Mesenchymal stem cell (in vitro differentiated cells and primary cell): ENCODE measurements at places on chromosomes 1 and 21.
A peak's percentile ranks its signal among the peaks of the same experiment; 100 is the strongest.

DNA sequence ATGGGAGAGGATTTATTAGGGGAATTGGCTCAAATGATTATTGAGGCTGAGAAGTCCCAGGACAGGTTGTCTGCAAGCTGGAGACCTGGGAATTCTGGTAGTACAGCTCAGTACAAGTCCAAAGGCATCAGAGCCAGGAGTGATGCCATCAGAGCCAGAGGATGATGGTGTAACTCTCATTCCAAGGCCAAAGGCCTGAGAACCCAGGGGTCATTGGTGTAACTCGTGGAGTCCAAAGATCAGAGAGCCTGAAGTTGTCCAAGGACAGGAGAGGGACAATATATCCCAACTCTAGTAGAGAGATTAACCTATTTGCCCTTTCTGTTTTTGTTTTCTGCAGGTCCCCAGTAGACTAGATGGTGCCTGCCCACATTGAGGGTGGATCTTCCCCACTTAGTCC, 134.3 kb downstream of the MAP3K21 start:
- no peak overlapping the region for H3K4me3 ChIP-seq
- DNase-seq = no peak
- H3K36me3 ChIP-seq = no peaks in the 10 kb centered on the region
- H3K27me3 ChIP-seq = no peaks in the 10 kb centered on the region
- H3K27ac ChIP-seq = no peak overlapping the region
- H3K4me1 ChIP-seq = no peaks in the 10 kb centered on the region

DNA sequence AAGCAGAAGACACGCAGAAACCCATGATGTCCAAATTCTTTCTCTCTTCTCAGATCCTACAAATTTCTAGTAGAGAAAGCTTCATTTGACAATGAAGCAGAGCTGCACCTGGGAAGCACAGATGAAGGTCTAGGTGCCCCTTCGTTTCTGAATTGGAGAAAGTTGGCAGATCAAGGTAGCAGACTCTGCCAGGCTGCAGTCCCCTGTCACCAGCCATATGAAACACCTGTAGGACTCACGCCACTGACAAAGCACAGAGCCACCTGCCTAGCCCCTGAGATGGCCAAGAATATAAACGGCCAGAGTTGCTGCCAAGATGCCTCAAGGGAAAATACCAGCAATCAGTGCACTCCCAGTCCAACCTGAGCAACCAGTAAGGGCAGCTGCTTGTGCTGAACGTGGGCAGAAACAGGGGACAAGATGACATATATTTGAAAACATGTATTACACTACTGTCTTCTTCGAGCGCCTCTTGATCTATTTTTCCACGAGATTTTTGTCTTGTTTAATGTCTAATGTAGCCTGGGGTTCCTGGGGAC, 20.6 kb upstream of the PLEKHA6 start:
- H3K27ac ChIP-seq = no peak overlapping the region
- no peak overlapping the region for H3K4me3 ChIP-seq
- no peaks in the 10 kb centered on the region for H3K36me3 ChIP-seq
- no peak for DNase-seq
- H3K27me3 ChIP-seq = peaks cover 65% of the 10 kb centered on the region

GRCh38 chr1:198268784-198269645, 112.2 kb downstream of the NEK7 start:
- DNase-seq = no peak
- no peak overlapping the region for H3K4me3 ChIP-seq
- H3K36me3 ChIP-seq = no peaks in the 10 kb centered on the region
- no peak overlapping the region for H3K27ac ChIP-seq
- H3K4me1 ChIP-seq = peaks cover 1% of the 10 kb centered on the region

- H3K4me3 ChIP-seq = no peak overlapping the region
- DNase-seq = no peak
- no peak overlapping the region for H3K27ac ChIP-seq
- no peaks in the 10 kb centered on the region for H3K36me3 ChIP-seq
- H3K4me1 ChIP-seq = no peaks in the 10 kb centered on the region
- H3K27me3 ChIP-seq = no peaks in the 10 kb centered on the region
These were observed 95.7 kb upstream of the NCAM2 start for GRCh38 chr21:20902511-20902910.

DNA sequence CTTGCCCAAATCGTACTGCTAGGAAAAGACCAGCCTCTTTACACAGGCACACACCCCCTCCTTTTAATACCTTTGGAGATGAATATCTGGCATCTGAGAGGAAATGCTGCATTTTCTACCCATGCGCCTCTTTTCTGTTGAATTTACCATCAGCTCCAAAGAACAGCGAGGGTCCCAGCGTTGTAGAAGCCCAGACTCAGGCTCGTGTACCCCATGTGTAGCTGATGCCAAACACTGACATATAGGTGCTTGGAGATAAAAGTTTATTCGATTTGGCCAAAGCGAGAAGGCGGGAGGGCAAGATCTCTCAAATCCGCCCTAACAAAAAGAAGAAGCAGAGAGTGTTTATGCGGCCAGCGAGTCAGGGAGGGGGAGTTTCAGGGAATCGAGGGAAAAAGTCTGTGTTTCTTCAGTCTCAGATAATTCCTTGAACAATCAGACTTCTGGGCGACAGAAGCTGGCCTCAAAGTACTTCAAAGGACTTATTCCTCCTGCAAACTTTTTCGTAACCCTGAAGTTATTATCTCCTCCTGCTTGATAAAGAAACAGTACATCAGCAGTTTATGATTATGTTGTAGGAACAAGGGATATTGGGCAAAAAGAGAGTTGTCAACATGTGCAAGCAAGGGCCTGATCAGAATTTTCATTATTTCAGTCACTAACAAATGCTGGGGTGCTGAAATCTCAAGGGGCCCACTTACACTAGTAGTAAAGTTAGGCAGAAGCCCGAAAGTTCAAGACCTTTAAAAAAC, 642 bp upstream of the CREG1 start:
- no peak overlapping the region for H3K4me3 ChIP-seq
- no peaks in the 10 kb centered on the region for H3K27me3 ChIP-seq
- H3K27ac ChIP-seq = peak overlapping the region; percentile 1
- DNase-seq = no peak

DNA sequence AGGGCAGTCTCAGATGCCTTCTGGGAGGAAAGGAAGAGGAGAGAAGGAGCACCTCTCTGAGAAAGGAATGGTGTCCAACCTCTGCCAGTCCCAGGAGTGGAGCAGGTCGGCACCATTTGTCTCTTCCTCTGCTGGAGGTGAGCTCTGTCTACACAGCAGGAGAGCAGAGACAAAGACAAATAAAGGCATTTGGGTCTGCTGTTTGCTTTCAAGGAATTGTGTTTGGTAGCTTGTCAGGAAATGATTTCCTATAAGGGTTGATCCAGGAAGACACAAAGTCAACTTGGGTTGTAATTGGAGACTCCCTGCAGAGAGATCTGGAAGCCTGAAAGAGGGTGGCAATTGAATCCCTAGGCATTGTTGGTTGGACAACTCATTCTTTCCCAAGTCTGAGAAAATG, 34.5 kb upstream of the PLXNA2 start:
- no peak for DNase-seq
- H3K4me1 ChIP-seq = no peaks in the 10 kb centered on the region
- peaks cover 61% of the 10 kb centered on the region for H3K27me3 ChIP-seq
- H3K36me3 ChIP-seq = no peaks in the 10 kb centered on the region
- no peak overlapping the region for H3K4me3 ChIP-seq
- H3K27ac ChIP-seq = no peak overlapping the region

- H3K4me3 ChIP-seq = no peak overlapping the region
- peak overlapping the region; percentile 50 for H3K27ac ChIP-seq
- peaks cover 36% of the 10 kb centered on the region for H3K4me1 ChIP-seq
These were observed 61.1 kb downstream of the UBE2T start for GRCh38 chr1:202280595-202280994.

DNA sequence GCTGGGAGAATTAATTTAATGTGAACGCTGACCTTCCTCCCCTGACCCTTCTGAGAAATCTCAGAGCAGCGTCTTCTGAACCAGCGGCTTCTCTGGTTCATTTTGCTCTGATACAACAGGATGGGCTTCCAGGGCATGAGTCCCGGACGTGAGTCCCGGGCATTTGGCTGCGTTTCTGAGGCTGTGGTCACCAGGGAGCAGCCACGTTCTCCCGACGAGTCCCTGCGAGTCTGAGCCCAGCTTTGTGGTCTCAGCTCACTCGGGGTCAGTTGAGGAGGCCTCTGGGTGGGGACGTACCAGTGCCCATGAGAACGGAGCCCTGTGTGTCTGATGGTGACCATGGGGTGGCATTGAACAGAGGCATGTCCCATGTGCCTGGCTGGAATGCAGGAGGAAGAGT, 17.7 kb upstream of the OBSCN start:
- no peak overlapping the region for H3K4me3 ChIP-seq
- H3K4me1 ChIP-seq = no peaks in the 10 kb centered on the region
- H3K27me3 ChIP-seq = no peaks in the 10 kb centered on the region
- no peak for DNase-seq
- H3K36me3 ChIP-seq = peaks cover 6% of the 10 kb centered on the region
- no peak overlapping the region for H3K27ac ChIP-seq

DNA sequence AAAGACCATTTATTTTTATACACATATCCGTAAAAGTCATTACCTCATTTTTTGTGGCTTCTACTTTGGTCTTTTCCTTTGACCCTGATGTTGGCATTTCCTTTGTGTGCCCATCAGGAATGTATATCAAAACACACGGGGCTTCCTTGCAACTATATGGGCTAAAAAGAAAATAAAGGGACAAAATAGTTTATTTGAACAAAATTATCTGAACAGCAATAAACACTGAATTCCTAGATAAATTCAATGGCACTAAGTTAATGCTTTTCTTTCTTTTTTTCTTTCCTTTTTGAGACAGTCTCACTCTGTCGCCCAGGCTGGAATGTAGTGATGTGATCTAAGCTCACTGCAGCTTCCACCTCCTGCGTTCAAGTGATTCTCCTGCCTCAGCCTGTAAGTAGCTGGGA, 45.2 kb downstream of the EPRS1 start:
- no peaks in the 10 kb centered on the region for H3K27me3 ChIP-seq
- H3K4me3 ChIP-seq = no peak overlapping the region
- DNase-seq = no peak
- H3K36me3 ChIP-seq = peaks cover 2% of the 10 kb centered on the region
- H3K27ac ChIP-seq = peak overlapping the region; percentile 81
- H3K4me1 ChIP-seq = peaks cover 3% of the 10 kb centered on the region

GRCh38 chr1:44467566-44467965, 62.5 kb downstream of the RNF220 start:
- H3K4me1 ChIP-seq = no peaks in the 10 kb centered on the region
- H3K27me3 ChIP-seq = peaks cover 47% of the 10 kb centered on the region
- H3K36me3 ChIP-seq = no peaks in the 10 kb centered on the region
- no peak overlapping the region for H3K27ac ChIP-seq

- H3K27ac ChIP-seq = no peak overlapping the region
- no peaks in the 10 kb centered on the region for H3K27me3 ChIP-seq
- no peak for DNase-seq
- H3K4me1 ChIP-seq = no peaks in the 10 kb centered on the region
- no peaks in the 10 kb centered on the region for H3K36me3 ChIP-seq
These were observed 128.9 kb upstream of the ATP1B1 start for GRCh38 chr1:168977618-168978017.

GRCh38 chr1:52636721-52637695, 4.0 kb downstream of the SHISAL2A start:
- H3K27ac ChIP-seq = no peak overlapping the region
- no peak for DNase-seq
- peaks cover 16% of the 10 kb centered on the region for H3K4me1 ChIP-seq

- no peak overlapping the region for H3K27ac ChIP-seq
- H3K27me3 ChIP-seq = no peaks in the 10 kb centered on the region
- peaks cover 16% of the 10 kb centered on the region for H3K4me1 ChIP-seq
These were observed 5.2 kb upstream of the TNNI1 start for GRCh38 chr1:201426479-201427310.

DNA sequence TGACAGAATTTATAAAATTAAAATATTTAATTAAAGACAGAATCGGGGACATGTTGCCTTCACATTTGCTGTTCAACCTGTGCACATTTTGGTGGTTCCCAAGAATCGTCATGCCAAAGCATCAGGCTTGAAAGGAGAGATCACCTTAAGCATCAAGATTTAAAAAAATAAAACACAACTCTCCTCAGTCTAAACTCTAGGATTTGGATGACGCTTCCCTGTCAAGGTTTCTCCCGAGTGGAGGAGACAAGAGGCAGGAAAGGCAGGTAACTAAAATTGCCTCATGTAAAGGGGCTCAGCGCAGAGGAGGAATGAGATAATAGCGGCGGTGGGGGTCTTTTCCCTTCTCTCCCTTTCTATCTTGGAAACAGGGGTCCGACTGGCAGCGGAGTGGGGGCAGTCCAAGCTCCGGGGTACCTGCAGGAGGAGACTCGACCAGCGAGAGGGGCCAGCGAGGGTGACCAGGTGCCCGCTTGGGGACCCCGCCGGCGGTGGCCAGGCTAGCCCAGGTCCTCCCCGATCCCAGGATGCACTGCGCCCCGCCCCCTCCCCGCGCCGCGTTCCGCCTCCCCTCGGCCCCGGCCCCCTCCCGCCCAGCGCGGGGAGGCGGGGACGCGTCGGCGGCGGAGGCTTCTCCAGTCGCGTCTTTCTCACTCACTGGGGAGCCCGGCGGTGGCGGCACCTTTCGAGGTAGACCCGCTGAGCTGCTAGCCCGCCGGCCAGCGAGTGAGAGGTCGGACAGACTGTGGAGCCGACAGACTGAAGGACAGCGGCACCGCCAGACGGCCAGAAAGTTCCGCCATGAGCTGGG, at the start of gene FNBP1L:
Gene FNBP1L, plus strand, starts transcription at position 638 of the 811 bp plus-strand sequence. Its CDS starts 164 bp downstream, at position 802.
- peaks cover 2% of the 10 kb centered on the region for H3K36me3 ChIP-seq
- peak; percentile 74 for DNase-seq
- peak within 1 kb of the TSS; percentile 70 for H3K27ac ChIP-seq
- peaks cover 2% of the 10 kb centered on the region for H3K4me1 ChIP-seq
- peak within 1 kb of the TSS; percentile 89 for H3K4me3 ChIP-seq
- no peaks in the 10 kb centered on the region for H3K27me3 ChIP-seq

DNA sequence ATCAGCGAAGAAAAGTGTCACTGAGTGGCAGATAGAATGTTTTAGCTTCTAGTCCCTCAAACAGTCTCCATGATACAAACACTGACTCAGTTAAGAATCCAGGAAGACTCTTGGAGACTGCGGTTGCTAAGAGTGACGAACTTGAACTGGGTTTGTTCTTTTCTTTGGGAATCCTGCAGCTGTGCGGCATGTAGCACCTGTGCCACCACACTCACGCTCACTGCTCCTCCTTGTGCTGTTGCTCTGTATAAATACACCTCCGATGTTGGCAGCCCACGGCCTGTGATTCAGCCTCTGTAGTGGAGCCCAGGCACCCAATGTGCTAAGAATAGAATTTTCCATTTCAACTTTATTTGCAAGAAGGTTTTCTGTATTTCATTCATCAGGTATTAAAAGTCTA, 5.5 kb upstream of the PPIE start:
- no peak overlapping the region for H3K27ac ChIP-seq
- H3K27me3 ChIP-seq = peaks cover 68% of the 10 kb centered on the region
- DNase-seq = no peak
- no peaks in the 10 kb centered on the region for H3K36me3 ChIP-seq

DNA sequence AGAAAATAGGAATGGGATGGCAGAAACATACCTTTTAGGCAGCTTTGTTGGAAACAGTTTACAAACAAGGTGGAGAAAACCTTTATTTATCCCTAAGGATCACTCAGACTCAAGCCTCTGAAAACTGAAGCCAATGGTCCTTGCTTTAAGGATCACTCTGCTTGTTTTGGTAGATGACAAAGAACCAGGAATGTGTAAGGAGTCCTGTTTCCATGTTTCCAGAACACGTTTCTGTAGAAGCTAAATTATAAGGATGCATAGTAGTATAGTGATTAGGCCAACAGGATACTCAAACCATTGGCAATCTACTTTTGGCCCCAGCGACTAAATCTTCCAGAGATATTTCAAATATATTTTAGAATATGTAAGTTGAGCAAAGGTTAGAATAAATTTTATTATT, 149.1 kb upstream of the HP1BP3 start:
- DNase-seq = no peak
- H3K4me1 ChIP-seq = no peaks in the 10 kb centered on the region
- H3K27me3 ChIP-seq = no peaks in the 10 kb centered on the region
- no peak overlapping the region for H3K27ac ChIP-seq

GRCh38 chr1:201999625-202000238, 10.7 kb upstream of the ELF3 start:
- H3K27ac ChIP-seq = no peak overlapping the region
- H3K27me3 ChIP-seq = no peaks in the 10 kb centered on the region
- peaks cover under 1% of the 10 kb centered on the region for H3K4me1 ChIP-seq
- peaks cover 87% of the 10 kb centered on the region for H3K36me3 ChIP-seq
- H3K4me3 ChIP-seq = no peak overlapping the region
